ENCODE measurements at places on chromosomes 11 and 22.

DNA sequence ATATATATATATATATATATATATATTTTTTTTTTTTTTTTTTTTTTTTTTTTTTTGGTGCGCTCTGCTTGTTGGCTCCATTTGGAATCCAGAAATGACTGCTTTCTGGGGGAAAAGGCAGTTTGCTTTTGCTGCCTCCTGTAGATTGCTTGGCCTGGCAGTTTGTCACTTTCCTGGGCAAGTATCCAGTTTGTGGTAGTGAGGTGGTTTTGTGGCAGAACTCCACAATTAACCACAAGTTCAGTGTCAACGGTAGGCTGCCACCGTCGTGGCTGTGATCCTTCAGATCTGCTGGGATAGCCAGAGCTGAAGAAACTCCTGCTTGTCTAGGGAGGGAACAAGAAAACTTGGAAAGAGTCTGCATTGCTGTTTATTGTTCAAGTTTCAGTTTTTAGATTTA is 5.0 kb upstream of the PDE3B start:
- DNase-seq: no peak

GRCh38 chr11:72579816-72580641 is 94.2 kb downstream of the PDE2A start:
- DNase-seq: no peak

- DNase-seq: no peak
Observed at GRCh38 chr11:12666915-12667314, 7.3 kb upstream of the TEAD1 start.

DNA sequence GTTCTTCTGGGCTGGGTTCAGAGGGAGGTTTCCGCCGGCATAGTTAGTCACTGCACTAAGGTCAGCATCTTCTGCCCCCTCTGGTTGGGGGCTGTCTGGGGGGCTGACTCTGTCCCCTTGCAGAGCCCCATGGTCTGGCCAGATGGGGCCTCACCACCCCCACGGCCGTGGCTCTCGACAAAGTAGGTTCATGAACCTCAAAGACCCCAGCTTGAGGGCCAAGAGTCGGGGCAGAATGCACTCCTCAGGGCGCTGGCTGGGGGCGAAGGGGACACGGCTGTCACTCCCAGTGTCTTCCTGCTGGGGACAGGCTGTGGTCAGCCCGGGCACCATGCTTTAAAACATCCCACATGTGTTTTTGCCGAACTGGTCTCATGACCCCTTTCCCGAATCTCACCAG is 20.8 kb downstream of the ANO1 start:
- no peak for DNase-seq

- no peak for DNase-seq
Observed at GRCh38 chr11:46254133-46254491, 23.4 kb upstream of the CREB3L1 start.

GRCh38 chr11:102603091-102603490 is 22.0 kb downstream of the MMP20 start:
- no peak for DNase-seq

DNA sequence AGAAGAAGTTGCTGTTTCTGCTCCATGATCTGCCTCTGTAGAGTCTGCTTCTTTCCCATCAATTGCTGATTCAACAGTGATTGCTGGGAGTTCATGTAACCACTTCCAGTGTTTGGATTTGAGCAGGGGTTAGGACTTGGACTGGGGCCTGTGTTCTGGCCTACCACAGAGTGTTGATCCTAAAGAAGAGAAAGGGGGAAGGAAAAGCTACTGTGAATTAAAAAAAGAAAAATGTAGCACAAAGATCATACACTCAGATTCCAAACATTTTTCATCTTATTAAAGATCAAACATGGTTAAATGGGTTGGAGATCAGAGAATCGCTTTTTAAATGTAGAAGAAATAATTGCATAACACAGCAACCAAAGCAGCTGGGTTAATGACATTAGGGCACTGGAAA is 67.6 kb upstream of the MTMR2 start:
- DNase-seq: no peak

- DNase-seq: no peak
Observed at GRCh38 chr11:96373826-96374225, 15.9 kb downstream of the CCDC82 start.

GRCh38 chr22:44254811-44255210 is 57.9 kb downstream of the SHISAL1 start:
- DNase-seq: no peak
